ENCODE measurements at places on chromosomes 12 and 14.

DNA sequence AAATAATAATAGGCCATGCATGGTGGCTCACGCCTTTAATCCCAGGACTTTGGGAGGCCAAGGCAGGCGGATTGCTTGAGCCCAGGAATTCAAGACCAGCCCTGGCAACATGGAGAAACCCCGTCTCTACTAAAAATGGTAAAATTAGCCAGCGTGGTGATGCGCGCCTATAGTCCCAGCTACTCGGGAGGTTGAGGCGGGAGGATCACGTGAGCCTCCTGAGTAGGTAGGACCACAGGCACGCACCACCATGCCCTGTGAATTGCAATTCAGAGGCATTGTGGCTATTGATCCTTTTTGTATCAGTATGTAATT is 2.3 kb downstream of the ARHGDIB start:
- no peak for DNase-seq

DNA sequence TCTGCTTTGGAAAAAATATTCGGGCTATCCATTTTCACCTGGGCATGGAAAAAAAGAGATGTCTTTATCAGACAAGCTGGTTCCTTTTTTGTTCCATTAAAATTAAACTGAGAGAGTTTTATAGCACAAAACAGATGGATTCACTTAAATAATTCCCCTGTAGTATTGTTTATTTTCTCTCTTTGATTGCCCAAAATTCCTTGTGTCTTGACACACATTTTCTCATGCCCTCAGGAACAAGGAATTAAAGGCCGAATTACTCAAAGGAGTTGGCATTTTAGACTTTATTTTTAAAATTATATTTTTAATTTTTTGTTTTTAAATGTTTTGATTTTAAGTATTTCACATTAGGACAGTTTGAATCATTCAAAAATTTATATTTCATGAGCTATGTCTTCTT is 69.6 kb upstream of the SLCO1C1 start:
- DNase-seq = no peak

DNA sequence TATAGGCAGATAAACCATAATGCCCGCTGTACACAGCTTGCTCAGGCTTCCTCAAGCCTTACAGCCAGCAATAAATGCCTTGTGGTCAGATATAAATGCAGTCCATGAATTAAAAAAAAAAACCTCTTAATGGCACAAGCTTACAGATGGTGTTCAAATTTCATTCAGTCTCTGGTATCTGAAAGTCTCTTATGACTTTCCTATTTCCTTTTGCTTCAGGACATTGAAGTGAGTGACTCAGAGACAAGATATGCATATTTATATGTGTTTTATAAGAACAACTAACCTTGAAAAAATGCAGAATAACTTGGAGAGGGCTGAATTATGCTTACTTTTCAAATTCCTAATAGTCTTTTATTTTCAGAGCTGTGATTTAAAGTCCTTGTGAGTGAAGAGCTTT is 426.9 kb upstream of the MIS18BP1 start:
- DNase-seq = peak; percentile 81

DNA sequence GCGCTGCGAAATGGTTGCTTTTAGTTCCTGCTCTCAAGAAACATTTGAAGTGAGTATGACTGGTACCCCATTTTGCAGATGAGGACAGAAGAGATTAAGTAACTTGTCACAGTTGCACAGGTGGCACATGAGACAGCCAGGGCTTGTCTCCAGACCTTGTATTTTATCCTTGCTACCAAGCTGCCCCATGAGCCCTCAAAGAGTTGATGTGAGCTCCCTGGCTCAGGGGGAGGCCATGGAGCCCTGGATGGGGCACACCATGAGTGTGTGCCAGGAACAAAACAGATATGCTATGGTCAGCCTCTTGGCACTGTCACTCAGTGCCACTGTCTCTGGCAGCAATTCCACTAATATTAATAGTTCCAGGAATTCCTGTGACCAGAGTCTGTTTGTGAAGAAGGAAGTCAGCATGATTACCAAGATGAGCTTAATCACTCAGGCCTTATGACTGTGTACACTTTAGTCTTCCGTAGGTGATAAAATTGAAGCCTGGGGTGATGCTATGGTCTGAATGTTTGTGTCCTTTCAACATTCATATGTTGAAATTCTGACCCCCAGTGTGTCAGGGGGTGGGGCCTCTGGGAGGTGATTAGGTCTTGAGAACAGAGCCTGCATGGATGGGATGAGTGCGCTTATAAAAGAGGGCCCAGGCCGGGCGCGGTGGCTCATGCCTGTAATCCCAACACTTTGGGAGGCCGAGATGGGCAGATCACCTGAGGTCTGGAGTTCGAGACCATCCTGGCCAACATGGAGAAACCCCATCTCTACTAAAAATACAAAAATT is 806.8 kb downstream of the AACS start:
- no peak for DNase-seq

DNA sequence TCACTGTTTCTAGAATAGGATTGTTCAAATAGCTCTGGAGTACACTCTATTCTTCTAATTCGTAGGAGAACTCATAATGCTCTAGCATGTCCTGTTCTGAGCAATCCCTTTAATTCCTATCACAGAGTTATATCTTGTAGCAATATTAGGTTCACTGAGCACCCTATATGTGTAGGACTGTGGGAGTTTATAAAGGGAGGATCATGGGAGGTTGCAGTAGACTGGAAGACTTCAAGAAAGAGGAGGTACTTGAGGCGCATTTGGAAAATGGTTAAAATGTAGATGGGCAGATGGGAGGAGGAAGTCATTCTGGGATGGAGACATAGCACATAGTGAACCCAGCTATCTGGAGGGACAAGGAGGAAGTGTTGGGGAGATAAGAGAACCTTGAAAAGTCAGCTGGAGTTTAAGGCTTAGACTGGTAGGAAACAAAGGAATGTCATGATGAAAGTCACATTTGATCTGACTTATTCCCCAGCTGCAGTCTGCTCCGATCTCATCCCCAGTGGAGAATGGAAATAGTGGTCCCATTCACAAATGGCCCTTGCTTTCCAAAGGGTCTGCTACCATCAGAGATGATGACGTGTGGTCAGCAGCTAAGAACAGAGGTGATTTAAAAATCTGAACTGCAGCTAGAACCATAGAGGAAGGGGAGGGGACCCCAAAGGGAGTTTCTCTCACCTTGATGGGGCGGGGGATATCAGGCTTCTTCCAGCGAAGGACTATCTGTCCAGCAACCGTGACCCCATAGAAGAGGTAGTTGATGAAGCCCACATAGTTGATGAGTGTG is 10.1 kb upstream of the CEBPE start:
- no peak for DNase-seq

- no peak for DNase-seq
Observed at GRCh38 chr14:33903369-33903768, 47.5 kb downstream of the EGLN3 start.

DNA sequence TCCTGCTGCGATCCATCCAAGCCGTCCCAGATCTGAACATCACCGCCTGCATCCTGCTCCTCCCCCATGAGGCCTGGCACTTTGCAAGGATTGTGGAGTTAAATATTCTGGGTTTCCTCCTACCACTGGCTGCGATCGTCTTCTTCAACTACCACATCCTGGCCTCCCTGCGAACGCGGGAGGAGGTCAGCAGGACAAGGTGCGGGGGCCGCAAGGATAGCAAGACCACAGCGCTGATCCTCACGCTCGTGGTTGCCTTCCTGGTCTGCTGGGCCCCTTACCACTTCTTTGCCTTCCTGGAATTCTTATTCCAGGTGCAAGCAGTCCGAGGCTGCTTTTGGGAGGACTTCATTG is 8.2 kb downstream of the BDKRB1 start:
- DNase-seq = no peak

DNA sequence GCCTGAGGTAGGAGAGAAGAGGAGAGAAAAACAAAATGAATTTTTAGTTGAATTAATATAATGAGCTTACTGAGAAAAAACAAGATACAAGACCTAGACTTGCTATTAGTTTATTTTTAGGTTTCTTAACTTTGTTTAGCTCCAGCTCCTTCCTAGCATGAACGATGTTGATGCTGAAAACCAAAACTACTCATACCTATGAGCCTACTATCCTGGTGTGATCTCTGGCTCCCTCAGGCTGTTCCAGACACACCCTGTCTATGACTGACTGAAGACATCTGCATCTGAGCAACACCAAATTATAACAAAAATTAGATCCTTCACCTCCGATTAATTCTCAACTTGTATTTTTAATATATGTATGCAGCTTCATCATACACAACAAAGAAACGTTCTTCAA is 190.4 kb downstream of the SLC5A8 start:
- no peak for DNase-seq

DNA sequence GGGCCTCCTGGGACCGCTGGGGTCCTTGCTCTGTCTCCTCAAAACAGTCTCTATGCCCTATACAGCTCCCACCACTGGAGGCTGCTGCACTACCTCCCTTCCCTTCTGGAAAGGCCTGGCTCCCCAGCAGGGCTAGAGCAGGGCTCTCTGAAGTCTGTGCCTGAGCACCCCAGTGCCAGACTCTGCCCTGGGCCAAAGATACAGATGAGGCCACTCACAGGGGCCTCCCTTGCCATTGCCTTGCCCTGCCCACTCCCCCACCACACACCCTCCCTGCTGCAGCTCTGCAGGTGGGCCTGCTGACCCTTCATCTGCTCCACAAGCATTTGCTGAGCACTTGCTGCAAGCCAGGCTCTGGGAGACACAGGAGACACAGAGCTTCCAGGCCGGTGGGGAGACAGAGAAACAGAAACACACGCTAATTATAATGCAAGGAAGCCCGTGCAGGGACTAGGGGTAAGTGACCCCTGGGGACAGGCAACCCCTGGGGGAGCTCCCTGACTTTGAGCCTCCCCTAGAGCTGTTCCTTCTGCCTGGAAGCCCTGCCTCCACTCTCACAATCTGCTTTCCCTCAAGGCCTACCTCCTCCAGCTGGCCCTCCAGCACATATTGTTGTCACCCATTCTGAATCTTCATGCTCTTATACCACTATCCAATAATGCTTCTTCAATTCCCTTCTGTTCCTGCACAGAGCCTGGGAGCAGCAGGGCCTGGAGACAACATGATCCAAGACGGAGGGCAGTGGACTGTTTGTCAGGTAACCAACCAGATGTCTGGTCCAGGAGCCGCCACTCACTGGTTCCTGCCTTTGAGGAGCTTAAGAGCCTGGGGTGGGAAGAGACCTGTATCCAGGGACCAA is 32.6 kb upstream of the PNMA1 start:
- no peak for DNase-seq

GRCh38 chr12:21502164-21502496 is 541 bp downstream of the GOLT1B start:
- peak; percentile 55 for DNase-seq

GRCh38 chr12:114013575-114014345 is 47.6 kb upstream of the RBM19 start:
- DNase-seq = no peak

GRCh38 chr12:45726603-45727300 is 2.8 kb upstream of the ARID2 start:
- no peak for DNase-seq

- peak; percentile 56 for DNase-seq
Observed at GRCh38 chr14:73787486-73788316, 63.9 kb upstream of the PTGR2 start.

GRCh38 chr12:109811624-109811995 is 21.6 kb downstream of the TRPV4 start:
- DNase-seq = no peak

- no peak for DNase-seq
Observed at GRCh38 chr14:48378541-48378940, 703.1 kb upstream of the MDGA2 start.

GRCh38 chr14:45838597-45838996 is 585.6 kb upstream of the MIS18BP1 start:
- DNase-seq = no peak

DNA sequence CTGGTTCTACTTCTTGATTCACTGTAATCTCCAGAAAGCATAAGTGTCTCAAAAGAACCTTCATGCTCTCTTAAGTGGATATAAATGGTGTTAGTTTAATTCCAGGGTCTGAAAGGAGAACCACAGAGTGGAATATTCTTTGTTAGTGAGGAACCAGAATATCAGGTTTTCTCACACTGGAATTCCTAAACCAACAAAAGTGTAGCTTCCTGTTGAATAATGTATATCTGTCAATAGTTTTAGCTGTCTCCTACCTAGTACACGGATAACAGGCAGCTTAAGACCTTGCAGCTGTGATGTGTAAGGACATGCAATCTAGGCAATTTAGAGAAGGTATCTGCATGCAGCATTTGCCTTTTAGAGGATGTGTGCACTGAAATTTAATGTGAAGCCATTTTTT is 24.0 kb downstream of the LRIG3 start:
- DNase-seq = no peak
